D341Med (cell line): ENCODE measurements at places on chromosomes 16 and 17.

DNA sequence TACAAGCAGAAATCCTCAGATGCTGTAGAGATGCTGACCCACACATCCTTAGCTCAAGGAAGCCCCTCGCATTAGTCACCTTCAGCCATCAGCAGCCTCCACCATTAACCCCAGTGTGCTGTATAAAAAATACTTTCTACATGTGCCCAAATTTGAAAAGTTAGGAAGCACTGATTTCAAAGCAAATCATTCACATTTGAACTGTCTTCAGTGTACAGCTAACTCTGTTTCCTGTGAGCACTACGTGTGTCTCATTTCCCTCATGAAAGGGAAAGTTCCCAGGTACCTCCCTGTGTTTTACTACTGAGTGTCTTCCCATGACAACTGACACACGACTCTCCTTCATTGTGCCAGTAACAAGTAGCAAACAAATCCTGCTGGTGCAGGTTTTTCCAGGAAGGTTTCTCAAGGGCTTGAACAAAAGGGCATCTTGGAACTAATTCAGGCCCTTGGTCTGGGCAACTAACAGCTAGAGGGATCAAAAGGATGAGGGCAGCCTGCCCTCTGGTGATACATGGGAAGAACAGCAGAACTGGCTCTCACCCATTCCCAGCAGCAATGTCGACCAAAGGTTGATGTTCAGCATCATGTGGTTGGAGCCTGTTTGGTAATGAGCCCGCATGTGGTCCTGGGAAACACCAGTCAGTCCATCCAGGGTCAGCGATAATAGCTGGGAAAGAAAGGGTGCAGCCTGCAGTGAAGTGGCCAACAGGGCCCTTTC is 4.0 kb downstream of the SLC35B1 start:
- DNase-seq, result peak; percentile 72

GRCh38 chr17:38403491-38403890 is 24.8 kb upstream of the ARHGAP23 start:
- peak; percentile 75 for DNase-seq

- no peak for DNase-seq
These were observed 18.4 kb downstream of the SMIM36 start for GRCh38 chr17:55492781-55493341.

DNA sequence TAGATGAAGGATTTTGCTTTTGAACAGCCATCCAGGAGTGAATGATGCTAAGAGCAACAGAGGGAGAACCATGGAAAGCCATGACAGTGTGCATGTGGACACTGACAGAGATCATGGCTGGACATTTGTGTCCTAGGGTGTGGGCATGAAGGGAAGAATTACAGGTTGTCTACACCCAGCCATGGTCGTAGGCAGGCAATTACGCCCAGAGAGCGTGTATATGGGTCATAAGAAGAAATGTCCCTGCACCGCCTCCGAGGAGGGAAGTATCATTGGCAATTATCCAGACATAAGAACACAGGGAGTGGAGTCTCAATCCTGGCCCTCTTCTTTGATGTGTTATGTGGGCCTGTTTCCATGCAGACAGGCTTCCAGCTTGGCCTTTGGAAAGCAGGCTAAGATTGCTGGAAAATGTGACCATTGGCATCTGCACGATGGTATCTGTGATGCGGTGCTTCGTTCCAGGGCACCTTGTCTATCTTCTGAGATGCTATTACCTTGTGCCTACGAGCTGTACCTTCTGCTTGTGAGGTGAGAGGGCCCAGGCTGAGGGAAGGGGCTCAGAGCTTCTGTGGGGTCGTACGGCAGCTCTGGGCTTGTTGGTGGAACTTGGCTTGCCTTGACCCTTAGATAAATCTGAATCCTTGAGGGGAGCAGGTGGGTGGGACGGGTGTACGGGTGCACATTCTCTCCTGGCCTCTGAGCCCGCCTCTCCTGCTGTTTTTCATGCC is 19.8 kb downstream of the RGS9 start:
- DNase-seq, result no peak

- DNase-seq, result no peak
These were observed 2.9 kb downstream of the FASN start for GRCh38 chr17:82094931-82095776.

- no peak for DNase-seq
These were observed 10.5 kb upstream of the KRT38 start for GRCh38 chr17:41451154-41451728.

DNA sequence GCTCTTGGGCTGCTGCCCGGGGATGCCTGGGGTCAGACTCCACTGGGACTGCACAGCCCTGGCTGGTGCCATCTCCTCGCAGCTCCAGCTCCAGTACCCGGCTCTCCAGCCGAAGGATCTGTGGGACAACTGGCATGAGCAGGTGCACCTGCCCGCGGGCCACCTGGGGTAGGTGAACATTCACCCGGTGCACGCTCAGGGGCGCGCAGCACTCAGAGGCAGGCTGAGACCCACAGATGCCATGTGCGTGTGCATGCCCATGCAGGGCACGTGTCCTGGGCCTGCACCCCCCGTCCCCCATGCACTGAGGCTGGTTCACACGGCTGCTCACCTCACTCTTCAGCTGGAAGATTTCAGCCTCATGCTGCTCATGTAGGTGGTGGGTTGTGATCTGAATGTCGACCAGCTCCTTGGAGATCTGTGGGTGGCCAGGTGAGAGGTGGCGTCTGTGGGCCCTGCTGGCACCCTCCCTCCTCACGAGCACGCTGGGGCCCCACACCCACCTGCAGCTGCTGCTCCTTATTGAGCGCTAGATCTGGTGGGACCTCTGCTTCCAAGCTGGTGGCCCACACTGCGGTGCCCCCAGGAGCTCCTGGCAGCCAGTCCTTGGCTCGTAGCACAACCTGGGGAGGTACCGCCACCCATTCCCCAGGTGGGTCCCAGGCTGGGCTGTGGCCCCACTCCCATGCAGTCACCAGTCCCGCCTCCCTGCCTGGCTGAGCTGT is 618 bp downstream of the CCDC78 start:
- no peak for DNase-seq

DNA sequence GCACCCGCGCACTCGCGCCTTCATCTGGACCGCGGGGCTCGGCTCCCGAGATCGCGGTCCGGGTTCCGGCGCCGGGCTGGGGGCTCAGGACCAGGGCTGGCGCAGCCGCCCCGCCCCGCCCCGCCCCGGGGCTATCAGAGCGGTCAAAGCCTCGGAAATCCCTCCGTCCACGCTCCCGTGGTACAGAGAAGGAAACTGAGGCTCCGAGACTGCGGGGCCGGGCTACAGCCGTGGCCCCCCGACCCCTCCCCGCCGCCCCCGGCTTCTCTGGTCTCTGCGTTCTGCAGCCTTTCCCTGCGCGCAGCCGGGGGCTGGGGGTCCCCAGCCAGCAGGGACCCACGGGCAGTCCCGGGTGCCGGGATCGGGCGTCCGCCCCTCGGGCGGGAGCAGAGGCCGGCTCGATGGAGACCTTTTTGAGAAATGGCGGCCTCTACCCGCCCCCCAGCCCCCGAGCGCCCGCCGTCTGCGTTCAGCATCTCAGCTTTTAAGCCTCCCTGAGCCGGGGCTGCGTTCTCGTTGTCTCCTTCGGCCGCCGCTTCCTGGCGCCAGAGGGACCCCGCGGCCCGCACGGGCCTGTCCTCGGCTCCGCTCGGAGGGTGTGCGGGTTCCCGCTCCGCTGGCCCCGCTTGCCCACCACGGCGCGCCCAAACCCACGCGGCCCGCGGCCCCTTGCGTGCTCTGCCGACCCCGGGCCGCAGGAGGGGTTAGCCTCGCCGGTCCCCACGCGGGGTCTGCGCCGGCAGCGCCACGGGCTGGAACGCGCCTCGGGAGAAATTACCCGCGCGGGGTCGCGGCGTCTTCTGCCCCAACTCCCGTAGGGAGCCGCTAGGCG is 1.5 kb upstream of the NPTX1 start:
- peak; percentile 96 for DNase-seq

DNA sequence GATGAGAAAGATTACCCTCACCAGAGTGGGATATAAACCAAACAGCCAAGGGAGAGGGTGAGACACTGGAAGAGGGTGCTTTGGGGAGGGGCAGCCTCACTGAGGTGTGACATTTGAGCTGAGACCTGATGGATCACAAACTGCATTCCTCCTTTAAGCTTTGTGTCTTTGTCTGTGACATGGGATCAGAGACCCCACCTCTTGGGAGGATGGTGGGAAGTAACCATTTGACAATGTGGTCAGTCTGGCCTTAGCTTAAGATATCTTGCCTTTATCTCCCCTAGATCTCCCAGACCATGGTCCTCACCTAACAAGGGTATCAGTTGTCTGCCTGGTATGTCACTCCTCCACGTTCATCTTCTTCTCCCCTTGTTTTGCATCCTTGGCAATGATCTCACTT is 163.4 kb downstream of the SHISA9 start:
- no peak for DNase-seq

- no peak for DNase-seq
These were observed 20.7 kb upstream of the GSG1L start for GRCh38 chr16:28084209-28084608.

DNA sequence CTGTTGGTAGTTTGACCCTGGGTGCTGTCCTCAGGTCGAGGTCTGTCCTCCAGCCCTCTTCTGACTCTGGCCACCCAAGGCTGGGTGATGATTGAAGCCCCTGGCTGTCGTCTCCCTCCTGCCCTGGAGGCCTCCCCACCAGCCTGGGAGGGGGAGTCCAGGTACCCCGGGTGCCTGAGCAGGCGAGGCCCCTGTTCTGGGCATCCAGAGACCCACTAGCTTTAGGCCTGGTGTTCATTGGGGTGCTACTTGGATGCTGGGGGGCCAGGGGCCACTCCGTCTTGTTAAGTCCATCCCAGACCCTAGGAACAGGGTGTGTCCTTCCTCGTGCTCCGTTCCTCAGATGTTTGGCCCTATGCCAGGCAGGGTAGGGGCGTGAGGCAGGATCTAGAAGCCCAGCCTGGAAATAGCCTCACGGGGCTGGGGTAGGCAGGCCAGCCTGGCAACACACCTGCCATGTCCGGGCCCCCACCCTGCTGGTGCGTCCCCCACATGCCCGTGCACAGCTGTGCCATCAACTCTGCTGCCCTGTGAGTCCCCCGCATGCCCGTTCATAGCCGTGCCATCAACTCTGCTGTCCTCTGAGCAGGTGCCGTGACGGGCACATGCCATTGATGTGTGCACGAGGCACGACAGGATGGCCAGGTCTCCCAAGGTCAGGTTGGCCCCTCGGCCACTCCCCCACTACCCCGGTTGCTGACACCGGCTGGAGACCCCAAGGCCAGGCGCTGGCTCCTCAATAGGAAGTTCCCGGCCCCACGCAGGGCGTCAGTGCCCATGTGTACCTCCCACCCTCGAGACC is 36.9 kb downstream of the GINS2 start:
- no peak for DNase-seq

DNA sequence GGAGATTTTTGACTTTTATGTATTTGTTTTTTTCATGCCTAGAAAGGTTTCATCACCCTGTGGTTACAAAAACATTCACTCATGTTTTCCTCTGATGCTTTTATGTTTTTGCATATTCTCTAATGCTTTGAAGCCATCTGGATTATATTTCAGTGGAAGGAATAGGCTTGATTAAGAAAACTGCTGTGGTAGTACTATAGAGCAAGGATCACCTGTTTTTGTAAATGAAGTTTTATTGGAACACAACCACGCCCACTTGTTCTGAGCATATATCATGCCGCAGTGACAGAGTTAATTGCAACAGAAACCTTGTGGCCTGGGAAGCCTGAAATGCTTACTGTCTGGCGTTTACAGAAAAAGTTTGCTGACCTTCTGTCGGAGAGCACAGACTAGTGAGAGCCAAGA is 11.5 kb downstream of the COX10 start:
- no peak for DNase-seq

DNA sequence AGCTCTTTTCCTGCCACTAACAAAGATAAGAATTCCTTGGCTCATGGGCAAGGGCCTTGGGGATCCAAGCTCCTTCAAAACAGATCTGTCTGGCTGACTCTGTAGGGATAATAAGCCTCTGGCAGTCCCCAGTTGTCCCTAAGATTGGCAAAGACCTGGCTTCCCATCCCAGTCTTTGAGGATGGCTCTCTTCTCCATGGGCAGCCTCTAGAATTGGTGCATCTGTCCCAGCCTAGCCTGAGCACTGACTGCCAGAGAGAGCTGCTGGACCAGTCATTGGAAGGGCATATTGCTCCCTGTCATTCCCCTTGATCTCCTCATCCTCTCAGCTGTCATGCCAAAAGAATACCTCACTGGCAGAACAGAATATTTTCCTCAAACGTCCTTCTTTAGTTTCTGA is 13.2 kb upstream of the CUEDC1 start:
- no peak for DNase-seq

- peak; percentile 75 for DNase-seq
These were observed at the start of gene TK2 for GRCh38 chr16:66549284-66550131. TSS of gene TK2 (minus strand) at chr16:66550122. CDS start at chr16:66550061, 61 bp downstream.
